GF-D8 (cell line): ENCODE measurements at places on chromosomes 12 and 14.

GRCh38 chr14:32354716-32355115 is 25.6 kb downstream of the AKAP6 start:
- no peak for DNase-seq

GRCh38 chr12:100156731-100157426 is 14.2 kb upstream of the BLTP3B start:
- no peak for DNase-seq

GRCh38 chr12:42790761-42791151 is 201.2 kb upstream of the PRICKLE1 start:
- no peak for DNase-seq

DNA sequence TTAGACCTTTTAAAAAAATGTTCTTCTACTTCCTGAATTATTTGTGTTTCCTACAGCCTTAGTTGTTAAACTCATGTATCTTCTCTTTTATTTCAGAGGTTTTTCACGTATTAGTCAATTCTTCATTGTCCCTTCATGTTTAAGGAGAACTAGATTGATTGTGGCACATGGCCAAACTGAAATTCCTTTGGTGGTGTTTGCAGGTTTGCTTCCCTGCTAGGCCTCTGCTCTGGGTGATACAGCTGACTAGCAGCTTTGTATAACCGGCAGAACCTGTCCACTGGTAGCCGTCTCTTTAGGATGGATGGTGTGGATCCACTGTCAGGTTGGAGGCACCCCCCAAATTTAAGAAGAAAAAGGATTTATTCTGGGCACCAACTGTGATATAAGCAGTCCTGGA is 262.1 kb downstream of the FBXL14 start:
- DNase-seq, result no peak

GRCh38 chr12:98645572-98646067 is 530 bp downstream of the APAF1 start:
- peak; percentile 19 for DNase-seq

- DNase-seq, result no peak
Observed at GRCh38 chr12:130288206-130288605, 49.5 kb upstream of the PIWIL1 start.

DNA sequence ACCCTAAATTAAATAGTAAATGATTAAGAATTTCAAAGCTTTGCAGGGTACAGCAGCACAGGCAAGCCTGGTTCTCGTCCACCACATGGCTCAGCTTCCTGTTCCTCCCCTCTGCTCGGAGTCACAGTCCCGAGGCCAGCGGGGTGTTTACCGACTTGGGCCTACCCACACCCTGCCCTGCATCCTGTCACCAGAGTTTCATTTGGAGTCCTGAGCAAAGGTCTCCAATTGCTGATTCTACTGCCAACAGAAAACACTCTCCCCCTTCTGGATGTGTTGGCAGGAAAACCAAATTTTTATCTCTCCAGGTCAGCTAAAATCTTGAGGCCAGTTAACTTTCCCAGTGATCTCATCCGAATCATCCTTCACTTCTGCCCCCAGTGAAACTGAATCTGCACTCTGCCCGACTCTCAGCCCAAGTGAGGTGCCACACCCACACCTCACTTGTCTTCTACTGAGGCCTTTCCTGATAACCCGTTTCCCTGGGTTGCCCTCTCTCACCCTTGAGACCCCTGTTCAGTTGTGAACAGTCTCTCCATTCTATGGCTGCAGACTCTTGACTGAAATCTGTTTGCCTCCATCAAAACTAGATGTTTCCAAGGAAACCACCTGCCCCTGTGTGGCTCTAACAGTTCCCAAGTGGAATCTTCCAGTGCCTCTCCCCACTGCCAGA is 71.2 kb downstream of the VCPKMT start:
- DNase-seq, result peak; percentile 56

DNA sequence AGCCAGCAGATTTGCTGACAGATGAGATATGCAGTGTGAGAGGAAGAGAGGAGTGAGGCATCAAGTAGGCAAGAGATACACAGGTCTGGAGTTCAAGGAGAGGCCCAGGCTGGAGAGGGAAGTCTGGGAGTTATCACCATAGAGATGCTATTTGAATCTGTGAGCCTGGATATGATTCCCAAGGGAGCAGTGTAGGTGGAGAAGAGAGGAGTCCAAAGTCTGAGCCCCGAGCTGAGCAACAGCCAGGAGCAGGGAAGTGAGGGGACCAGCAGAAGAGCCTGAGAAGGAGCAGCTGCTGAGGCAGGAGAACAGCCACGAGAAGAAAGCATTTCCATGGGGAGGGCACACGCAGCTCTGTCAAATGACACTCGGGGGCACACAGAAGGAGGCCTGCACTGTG is 20.2 kb upstream of the NXPH4 start:
- no peak for DNase-seq

- no peak for DNase-seq
Observed at GRCh38 chr14:28412077-28412476, 354.5 kb upstream of the FOXG1 start.

GRCh38 chr14:66403183-66403582 is 83.0 kb upstream of the CCDC196 start:
- peak; percentile 9 for DNase-seq

GRCh38 chr12:99455350-99456035 is 192.1 kb upstream of the GARIN6 start:
- no peak for DNase-seq

DNA sequence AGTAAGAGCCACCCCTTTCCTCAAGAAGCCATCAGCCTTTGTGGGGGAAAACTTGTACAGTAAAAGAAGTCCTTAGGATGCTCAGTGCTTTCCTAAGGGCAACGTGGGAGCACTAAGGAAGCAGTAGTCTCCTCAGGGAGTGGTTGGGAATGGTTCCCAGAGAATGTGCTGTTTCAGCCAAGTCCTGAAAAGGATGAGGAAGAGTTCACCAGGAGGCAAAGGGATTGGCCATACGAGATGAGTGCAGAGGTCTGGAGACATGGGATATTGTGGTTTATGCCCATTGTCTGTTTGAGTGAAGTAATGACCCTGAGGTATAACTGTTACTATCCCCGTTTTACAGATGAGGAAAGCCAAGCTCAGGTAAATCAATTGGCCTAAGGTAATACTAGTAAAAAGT is 86.0 kb upstream of the ATF1 start:
- no peak for DNase-seq

DNA sequence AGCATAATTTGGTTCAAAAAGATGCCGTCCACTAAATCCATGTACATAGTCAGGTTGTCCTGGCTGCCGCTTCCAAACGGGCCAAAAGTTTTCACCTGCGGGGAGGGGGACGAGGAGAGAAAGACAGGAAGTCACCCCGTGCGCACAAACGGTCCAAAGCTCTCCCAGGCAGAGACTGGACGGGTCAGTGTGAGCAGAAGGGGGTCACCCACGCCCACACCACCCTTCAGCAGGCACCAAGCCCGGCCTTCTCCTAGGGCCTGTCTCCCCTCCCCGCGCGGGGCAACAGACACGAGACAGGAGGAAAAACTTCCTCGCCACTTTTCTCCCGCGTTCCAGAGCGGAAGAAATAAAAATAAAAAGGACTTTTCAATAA is 888 bp downstream of the CCDC88C start:
- no peak for DNase-seq

DNA sequence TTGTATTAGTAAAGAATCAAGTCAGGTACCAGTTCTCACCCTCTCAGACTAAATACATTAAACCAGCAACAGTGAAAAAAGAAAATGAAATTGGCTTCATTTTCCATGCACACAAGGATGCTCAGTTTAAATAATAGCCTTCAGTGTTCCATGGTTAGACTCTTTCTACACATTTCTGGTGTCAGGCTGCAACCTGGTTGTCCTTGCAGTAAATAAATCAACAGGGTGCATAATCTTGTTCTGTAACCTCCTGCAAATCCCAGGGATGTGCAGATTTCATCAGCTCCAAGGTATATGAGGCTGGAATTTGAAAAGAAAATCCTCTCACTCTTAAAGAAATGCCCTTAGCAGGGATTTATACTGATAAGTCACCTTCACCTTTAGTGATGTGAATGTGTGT is 46.7 kb upstream of the BTG1 start:
- no peak for DNase-seq

GRCh38 chr12:95185072-95185471 is 32.2 kb downstream of the FGD6 start:
- DNase-seq, result no peak

DNA sequence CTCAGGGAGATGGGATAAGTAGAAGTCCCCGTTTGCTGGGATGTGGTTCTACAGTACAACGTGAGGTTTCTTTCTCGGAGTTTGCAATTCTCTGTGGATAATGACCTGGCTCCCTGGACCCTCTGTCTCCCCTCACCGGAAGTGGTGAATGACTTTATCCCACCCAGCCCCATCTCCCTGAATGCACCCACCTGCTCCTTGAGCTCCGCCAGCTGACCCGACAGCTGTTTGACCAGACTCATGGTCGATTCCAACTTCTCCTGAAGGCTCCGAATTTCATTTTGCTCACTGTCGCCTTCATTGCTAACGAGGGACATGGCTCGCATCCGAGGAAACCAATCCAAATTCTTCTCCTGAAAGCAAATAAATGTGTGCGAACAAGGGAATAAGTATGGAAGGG is 144.6 kb downstream of the SSPN start:
- DNase-seq, result no peak

DNA sequence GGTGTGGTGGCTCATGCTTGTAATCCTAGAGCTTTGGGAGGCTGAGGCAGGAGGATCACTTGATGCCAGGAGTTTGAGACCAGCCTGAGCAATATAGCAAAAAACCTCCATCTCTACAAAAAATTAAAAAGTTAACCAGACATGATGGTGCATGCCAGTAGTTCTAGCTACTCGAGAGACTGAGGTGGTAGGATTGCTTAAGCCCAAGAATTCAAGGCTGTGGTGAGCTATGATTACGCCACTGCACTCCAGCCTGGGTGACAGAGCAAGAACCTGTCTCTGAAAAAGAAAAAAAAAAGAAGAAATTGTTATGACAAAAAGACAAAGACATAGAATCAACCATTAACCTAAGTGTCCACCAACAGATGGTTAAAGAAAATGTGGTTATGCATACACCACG is 2.1 kb upstream of the ATP23 start:
- DNase-seq, result peak; percentile 90

GRCh38 chr12:126355346-126355745 is 1290.1 kb downstream of the AACS start:
- DNase-seq, result no peak

DNA sequence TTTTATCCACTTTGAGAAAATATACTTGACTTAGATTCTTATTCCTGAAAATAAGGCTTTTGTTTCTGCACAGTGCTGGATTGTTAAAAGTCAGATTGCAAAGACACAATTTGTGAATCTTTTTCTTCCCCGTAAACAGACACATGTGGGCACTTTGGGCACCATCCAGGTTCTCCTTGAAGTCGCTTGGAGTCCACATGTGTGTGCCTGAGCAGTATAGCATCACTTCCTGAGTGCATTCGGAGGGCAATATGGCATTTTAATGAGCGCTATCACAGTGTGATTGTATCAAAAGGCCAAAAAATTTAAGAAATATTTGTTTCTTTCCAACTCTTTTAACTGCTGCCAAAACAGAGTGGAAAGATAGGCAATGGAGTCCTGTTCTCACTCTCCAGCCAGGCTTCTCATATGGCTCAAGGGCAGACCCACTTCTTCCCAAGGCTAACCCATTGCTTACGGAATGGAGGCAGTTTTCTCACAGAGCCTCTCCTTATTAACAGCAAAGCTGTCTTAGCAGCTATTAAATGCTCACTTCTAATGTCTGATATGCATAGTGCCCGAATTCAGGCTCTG is 397.1 kb downstream of the EGLN3 start:
- no peak for DNase-seq

- no peak for DNase-seq
Observed at GRCh38 chr12:67237231-67237630, 31.9 kb upstream of the CAND1 start.

DNA sequence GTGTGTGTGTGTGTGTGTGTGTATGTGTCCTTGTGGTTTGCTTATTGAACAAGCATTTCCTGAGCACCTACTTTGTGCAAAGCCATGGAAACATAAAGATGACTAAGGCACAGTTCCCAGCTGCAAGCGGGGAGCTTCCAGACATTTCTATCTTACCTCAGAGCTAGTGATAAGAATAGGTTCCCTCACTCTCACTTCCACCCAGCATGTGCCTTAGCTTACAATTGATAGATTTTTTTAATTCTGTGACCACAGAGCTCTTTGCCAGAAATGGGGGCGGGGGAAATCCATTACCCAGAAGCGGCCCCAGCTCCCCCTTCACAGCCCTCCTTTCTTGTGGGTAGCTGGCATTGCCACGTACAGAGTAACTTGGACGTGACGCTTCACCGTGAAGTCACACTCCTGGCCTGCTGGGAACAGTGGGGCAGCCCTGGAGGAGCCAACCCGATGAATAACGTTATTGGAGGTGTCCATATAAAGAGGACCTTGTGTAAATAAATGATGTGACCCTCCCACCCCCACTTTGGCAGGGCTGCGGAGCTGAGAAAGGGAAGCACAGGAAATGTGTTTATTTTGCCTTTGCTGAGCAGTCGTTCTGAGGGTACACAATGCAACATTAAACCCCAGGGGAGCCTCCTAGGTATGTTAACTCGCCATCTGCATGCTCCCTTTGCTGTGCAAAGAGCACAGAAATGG is 238.9 kb downstream of the CHST11 start:
- DNase-seq, result no peak

GRCh38 chr12:49296836-49297694 is 2.1 kb downstream of the PRPH start:
- no peak for DNase-seq

- no peak for DNase-seq
Observed at GRCh38 chr12:20372326-20373096, 4.2 kb downstream of the PDE3A start.

DNA sequence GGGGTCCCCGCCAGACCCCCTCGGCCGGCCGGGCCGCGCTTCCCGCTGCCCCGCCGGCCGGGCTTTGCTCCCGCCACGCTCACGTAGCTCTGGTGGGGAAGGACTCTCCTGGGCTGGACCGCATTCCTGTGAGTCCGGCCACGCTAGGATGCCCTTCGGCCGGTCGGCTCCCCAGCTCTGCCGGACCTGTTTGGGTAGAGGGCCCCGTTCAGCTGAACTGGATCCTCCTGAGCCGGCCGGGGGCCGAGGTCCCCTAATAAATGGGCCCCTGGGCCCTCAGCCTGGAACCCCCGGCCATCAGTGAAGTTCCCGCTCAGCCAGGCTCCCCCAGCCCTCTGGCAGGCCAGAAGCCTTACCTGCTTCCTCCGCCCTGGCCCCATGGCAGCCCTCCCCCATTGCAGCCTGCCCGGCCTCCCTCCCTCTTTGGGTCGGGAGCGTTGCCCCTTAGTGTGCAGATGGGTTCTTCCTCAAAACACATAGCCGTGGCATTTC is 593 bp downstream of the UNC119B start:
- DNase-seq, result no peak

DNA sequence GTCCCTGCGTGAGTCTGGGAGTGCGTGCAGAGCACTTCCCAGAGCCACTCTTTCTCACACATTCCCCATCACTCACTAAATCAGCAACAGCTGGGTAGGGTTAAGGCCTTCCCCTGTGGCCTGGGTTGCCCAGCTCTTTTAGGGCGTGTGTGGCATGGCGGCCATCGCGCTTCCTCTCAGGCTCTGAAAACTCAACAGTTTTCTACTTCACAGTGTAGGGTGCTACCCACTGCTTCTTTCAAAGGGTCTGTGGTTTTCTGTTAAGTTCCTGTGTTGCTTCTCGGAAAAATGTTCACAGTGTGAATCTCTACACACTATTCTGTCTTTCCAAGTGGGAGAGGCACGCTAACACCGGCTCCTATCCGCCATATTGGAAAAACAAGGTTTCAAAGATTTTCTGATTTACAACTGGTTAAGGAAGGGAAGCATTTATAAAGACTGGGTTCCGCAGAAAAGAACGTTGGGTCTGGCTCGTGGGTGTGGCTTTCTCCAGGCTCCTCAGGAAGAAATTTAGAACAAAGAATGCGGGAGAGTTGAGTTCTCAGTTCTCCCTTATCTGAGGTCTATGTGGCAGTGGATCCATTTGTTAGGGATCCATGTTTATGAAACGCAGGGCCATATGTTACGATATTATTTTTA is 34.9 kb upstream of the AEBP2 start:
- DNase-seq, result no peak

- peak; percentile 26 for DNase-seq
Observed at GRCh38 chr14:105485739-105486162, 935 bp upstream of the CRIP1 start.
